ENCODE measurements at places on chromosomes 6 and 20.

GRCh38 chr6:114437235-114437634, 94.4 kb upstream of the HS3ST5 start:
- DNase-seq = no peak

- DNase-seq = no peak
Measured at GRCh38 chr6:99660206-99660605, 53.6 kb downstream of the PRDM13 start.

- DNase-seq = no peak
Measured at GRCh38 chr20:2637246-2637645, 15.2 kb upstream of the NOP56 start.

DNA sequence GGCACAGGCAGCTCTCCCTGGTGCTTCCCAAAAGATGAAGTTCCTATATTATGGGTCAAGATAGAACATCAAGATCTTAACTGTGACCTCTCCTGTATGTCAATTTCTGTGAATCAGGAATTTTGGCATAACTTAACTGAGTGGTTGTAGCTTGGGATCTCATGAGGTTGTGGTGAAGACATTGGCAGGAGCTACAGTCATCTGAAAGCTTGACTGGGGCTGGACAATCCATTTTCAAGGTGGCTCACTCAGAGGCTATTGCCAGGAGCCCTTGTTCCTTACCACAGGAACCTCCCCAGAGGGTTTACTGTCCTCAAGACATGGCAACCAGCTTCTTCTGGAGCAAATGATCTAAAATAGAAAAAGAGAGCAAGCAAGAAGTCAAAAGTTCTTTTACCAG, 252.2 kb downstream of the ADGB start:
- DNase-seq = no peak

DNA sequence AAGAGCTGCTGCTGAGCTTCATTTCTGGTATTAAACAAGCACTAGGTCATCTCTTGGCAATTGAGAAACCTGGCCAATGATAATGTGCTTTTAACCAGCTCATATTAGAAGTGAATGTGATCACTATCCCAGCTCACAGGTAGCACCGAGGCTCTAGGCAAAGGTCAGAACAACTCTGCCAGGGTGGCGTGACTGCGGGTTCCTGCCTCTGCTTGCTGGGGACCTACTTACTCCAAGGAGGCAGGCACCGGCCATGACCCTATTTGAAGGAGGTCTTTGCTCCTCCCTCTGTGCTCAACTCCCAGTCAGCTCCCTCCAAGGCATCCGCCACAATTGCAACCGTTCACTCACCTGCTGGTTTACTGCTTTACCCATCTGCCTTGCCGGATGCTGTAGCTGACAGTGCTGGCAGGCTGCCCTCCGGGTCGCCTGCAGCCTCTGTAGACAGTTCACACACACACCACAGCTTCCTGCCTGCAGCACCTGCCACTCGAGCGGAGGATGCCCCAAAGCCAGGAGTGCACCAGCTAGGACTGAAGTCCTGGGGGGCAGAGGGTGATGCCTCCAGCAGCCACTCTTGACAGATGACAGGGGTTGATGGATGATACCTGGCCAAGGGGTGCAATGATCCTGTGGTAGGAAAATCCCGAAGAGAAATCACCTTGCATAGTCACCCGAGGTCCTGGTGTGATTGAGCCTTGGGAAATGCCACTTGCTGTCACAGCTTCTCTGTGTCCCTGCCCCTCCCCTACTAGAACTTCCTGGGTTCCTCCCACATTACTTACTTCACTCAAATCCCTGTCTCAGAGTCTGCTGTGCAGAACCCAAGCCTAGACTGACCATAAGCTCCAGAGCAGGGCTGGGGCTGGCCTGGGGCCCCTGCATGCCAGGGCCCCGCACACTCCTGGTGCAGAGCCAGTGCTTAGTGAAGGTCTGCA, 8.8 kb upstream of the VSX1 start:
- DNase-seq = no peak

GRCh38 chr6:17101422-17102257, at the start of gene STMND1:
Gene STMND1, plus strand, starts transcription at chr6:17102050. Its CDS starts 208 bp downstream, at chr6:17102258.
- DNase-seq = no peak

GRCh38 chr6:48113130-48113529, 2.1 kb upstream of the PTCHD4 start:
- no peak for DNase-seq

Data from D721Med (cell line).